ENCODE measurements at places on chromosomes 2 and 18.

DNA sequence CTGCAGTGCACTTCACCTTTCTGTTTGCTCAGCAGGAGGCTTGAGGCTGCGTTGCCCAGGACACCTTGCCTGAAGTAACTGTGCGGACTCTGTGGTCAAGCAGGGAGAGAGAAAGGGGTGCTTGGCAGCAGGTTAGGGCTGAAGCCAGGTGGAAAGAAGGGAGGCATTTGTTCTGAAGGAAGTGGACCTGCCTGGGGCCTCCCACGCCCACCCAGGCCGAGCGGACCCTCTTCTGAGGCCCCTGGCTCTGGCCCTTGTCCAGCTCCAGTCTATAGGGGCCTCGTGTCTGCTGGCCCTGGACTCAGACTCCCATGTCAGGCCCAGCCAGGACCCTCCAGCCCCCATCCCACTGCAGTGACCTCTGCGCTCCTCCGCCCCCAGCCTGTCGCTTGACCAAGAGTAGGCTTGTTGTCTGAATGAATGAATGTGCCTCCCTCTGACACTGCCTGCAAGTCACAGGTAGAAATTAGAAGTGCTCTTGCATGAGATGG is 2.5 kb downstream of the SNED1 start:
- no peak for DNase-seq

DNA sequence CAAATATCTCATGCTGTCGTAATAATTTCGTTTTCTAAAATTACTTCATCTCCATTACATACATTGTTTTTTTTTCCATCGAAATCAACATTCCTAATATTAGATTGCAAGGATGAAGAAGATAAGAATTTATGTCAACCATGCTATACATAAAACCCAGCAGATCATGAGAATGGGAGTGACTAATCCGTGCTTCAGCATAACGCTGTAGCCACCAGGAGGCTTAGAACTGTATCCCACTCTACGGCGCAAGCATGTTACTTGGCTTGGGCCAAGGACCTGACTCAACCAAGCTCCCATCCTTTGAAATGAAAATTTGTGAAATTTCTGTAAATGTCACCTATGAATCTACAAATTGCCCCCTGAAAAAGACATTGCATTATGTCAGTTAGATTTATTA is 392.5 kb downstream of the FIGN start:
- no peak for DNase-seq

DNA sequence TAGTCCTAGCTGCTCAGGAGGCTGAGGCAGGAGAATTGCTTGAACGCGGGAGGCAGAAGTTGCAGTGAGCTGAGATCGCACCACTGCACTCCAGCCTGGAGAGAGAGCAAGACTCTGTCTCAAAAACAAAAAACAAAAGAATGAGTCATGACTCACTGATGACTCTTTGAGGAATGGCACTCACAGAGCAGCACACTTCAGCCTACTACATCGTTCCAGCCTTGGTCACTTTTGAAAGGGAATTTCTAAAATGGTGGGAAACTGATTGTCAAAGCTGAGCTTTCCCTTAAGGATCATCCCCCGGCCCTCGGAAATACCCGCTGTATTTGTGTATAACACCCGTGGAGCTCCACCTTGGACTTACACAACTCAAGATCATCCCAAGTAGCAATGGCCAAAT is 217.3 kb upstream of the HS6ST1 start:
- DNase-seq, result no peak

- DNase-seq, result no peak
Measured at GRCh38 chr18:70422391-70422965, 133.6 kb downstream of the SOCS6 start.

DNA sequence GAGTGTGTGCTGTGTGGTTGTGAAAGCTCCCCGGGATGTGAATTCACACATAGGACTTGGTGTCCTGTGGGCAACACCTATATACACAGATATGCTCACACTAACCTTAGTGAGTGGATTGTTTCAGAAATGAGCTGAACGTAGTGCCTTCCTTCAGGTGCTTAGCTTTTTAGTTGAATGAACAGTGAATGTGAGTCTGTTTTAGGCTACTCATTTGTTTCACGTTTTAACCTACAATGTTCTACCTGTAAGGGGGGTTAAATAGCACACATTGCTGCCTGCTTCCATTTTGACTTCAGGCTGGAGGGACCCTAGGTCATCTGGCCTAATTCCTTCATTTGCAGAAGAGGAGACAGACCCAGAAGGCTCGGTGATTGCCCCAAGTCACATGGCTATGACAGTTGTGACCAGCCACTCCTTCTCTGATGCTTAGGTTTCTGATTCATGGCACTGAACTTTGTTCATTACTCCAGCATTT is 1.0 kb downstream of the PLEK start:
- DNase-seq, result peak; percentile 73

GRCh38 chr2:143604566-143604959 is 475.3 kb downstream of the ARHGAP15 start:
- DNase-seq, result no peak

GRCh38 chr2:219071131-219071816 is 10.6 kb upstream of the IHH start:
- DNase-seq, result no peak

DNA sequence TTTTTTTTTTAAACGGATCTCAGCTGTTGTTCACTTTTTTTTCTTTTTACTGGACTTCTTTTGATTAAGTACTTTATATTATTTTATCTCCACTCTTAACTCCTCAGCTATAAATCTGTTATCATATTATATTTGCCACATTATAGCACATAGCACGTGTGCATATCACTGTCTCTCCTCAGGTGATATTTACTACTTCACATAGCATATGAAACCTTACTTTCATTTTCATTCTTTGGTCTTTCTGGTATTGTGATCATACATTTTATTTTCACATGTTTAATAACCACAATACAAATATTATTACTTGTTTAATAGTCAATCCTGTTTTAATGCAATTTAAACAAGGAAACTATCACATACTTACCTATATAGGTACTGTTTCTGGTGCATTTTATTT is 993.1 kb upstream of the TMEFF2 start:
- no peak for DNase-seq

DNA sequence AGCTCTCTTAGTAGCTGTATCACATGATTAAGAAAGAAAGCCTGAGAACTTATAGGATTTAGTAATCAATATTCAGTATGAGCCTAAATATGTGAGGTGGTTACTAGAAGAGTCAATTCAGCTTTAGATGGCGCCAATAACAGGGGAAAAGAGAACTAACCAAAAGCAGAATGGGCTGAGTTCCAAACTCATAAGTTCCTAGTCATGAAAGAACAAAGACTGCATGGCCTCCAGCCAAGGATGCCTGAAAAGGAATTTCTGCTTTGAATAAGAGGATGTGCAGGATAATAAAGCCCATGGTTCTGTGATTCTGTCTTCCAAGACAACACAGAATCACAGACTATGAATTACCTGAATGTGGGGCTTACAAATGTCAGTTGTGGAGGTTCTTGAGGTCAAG is 196.5 kb downstream of the SATB2 start:
- DNase-seq, result no peak

- peak; percentile 57 for DNase-seq
Measured at GRCh38 chr2:102251042-102251848, 60.1 kb upstream of the IL1RL1 start.

DNA sequence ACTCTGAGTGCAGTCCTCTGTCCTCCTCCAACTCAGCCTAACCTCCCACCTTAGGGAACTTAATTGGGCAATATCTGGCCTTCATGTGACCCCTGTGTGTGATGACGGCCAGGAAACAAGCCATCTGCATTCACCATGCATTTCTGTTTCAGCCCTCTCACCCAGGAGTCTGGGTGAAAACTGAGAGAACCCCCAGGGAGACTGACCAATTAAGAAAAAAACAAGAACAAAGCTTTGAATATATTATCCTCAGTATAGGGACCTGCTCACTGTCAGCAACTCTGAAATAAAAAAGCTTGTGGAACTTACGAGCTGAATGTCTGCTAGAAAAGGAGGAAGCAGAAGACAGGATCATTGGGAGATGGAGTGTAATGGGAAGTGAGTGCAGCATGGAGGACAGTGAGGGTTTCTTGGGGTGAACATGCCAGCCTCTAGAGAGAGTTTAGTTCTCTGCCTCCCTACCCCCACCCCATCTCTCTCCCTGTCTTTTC is 9.5 kb downstream of the MAPRE2 start:
- DNase-seq, result peak; percentile 12

- no peak for DNase-seq
Measured at GRCh38 chr2:144370937-144371584, 148.9 kb downstream of the ZEB2 start.

GRCh38 chr2:145126146-145126545 is 606.2 kb upstream of the ZEB2 start:
- no peak for DNase-seq

GRCh38 chr2:240494194-240494793 is 58.8 kb downstream of the GPC1 start:
- no peak for DNase-seq

GRCh38 chr2:171505374-171505773 is 16.9 kb upstream of the CYBRD1 start:
- no peak for DNase-seq

DNA sequence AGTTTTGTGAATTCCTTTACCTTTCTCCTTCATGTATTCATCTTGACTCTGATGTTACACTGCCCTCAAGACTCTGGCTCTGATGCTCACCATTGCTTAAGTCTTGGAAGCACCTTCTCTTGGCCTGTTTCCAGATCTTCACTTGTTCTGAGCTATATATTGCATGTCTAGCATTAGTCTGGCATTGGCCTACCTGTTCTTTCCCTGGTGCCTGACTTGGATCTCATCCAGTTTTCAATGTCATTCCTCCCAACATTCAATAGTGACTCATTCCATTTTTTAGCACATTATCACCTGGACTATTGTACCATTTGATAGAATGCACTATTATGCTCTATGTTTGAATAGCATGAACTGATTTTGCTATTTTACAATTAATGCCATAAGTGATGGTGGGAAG is 127.3 kb upstream of the NYAP2 start:
- DNase-seq, result no peak

GRCh38 chr2:138689705-138690104 is 90.5 kb downstream of the NXPH2 start:
- peak; percentile 33 for DNase-seq

DNA sequence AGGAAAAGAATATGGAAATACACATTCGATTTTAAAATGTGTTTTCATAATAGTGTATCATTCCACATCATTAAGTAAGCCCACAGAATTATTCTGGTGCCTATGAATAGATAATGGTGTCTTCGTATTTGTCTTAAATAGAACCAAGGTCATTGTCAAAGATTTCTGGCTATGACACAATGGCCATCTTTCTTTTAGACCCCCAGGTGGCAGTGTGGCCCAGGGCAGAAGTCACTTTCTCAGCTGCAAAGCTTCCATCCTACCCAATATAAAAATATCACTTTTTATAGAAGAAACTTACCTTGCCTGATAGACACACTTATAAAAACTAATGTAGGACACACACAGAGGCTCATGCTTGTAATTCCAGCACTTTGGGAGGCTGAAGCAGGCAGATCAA is 57.5 kb downstream of the ZRANB3 start:
- peak; percentile 55 for DNase-seq

- DNase-seq, result no peak
Measured at GRCh38 chr18:13379062-13379865, 160.7 kb downstream of the LDLRAD4 start.

DNA sequence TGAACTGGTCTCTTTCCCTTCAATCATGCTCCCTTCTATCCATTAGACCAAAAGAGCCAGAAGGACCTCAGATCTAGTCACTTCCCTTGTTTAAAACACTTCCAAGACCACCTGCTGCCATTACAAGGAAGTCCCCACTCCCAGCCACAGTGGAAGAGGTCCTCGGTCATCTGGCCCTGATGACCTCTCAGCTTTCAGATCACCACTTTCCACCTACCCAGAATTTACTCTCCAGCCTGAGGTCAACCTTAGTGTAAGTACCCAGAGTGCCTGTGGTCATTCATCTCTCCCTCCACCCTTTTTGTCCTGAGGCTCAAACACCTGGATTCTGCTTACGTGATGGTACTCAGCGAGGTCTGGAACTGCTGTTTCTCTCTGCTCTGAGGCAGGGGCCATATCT is 67.1 kb downstream of the MARCO start:
- DNase-seq, result no peak

DNA sequence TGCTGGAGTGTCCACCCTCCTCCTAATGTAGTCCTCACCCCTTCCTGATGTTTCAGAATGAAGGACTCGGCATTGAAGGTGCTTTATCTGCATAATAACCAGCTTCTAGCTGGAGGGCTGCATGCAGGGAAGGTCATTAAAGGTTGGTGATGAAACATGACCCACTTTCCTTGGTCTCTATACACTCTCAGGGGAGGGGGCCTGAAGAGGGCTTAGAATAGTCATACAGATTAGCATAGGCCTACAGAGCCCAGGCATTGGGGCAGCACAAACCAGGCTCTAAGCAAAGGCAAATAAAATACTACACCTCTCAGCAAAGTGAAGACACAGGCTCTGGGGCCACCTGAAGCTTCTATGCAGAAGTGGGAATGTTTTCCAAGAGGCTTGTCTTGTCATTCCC is 1.8 kb downstream of the IL36RN start:
- no peak for DNase-seq

DNA sequence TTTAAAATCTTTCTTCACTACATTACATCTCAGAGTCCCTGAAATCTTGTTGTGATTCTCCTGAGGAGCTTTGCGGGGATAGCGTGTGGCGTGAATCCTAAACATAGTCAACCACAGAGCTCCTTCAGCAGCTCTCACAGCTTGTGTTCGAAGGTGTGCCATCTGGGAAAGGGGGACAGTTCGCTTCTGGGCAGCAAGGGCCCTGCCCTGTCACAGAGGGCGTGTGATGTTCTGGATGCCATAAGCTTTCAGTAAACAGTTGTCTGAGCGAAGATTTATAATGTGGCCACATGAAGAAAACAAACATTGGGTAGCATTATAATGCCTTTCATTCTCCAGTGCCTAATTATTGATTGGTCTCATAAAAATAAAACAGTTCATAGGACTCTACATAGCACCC is 172.5 kb downstream of the MYO1B start:
- DNase-seq, result no peak

- no peak for DNase-seq
Measured at GRCh38 chr2:217662984-217663602, 339.7 kb downstream of the TNS1 start.

DNA sequence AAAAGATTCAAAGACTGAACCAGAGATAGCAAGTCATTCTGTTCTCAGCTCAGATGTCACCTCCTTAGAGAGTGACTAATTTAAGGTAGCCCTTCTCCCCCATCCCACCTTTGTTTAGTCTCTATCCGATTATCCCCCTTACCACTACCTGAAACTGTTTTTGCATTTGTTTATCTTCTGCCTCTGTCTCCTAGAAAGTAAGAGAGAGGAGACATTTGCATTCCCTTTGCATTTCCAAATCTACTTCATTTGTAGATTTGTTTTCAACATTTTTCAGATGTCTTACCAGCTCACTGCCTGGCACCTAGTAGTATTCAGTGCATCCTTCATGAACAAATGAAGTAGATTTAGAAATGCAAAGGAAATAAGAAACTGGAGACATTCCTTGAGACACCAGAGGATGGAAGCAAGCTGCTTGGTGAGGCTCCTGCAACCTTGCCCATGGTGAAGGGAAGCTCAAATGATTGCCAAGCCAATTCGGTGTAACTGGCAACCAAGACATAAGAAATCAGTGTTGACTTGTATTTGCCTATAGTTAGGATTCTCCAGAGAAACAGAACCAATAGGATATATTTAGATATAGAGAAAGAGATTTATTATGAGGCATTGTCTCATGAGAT is 385.7 kb downstream of the STK39 start:
- no peak for DNase-seq

All from GM12865 (cell line).